ENCODE measurements at places on chromosomes 12 and 14. TPM values are rescaled to one million over a fixed set of nuclear protein-coding genes. Genes with fewer than 3 reads are reported as not detected.

DNA sequence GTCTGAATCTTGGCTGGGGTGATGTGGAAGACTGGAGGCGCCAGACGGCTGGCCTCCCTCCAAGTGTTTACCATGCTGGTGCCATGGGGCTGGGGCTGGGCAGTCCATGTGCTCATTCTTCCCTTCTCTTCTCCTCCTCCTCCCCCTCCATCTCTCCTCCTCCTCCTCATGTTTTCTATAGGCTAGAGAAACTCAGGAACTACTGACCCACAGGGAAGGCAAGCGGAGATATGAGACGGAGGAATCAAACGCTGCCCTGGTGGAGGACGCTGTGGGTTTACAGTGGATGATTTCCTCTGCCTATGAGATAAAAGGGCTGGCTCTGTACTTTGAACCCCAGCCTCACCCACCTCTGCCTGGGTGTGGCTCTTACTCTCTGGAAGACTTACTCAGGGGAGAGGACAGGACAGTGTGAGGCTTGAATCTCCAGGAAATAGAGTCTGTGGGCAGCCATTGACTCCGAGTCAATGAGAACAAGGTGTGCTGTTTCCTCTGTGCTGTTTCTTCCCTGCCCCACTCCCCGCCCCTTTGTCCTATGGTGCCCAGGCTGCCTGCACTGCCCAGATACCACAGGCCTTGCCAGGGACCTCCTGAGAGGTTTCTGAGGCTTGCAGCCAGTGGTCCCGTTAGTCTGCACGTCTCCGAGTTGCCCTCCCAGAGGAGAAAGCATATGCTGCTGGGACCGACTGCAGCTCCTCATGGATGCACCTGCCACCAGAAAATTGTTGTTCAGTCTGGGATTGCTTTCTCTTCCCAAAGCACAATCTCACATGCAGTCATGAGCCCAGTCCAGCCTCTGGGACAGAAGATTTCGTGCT is 132.6 kb upstream of the ARHGAP5 start:
- DNase-seq, result no peak

DNA sequence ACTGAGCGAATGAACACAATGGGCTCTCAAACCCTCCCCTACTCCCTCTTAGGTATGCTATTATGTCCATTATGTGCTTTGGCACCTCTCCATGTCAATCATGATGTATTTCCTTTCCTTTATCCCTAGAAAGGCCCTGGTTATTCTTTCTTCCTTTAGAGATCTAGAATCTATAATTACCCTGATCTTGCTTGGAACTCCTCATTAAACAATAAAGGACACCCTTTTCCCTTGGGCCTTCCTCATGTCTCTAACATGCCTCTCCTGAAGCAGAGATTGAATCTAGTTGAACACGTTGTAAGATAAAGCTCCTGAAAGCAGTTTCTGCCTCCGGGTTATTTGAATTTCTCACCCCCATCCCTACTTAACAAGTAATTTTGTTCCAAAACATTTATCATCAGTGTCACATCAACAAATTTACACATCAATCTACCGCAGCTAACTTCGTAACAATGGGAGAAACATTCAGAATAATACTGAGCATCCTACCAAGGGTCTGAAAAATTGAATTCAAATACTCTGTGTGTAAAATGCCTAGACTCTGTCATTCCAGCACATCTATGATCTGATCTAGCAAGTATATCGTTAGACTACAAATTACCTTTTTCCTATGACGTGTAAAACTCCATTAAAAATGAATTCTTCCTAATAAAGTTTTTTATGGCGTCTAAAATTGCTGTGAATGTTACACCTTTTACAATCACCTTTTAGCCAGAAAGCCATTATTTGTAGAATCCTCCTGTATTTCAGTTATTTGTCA is 5.4 kb downstream of the USP44 start:
- no peak for DNase-seq

DNA sequence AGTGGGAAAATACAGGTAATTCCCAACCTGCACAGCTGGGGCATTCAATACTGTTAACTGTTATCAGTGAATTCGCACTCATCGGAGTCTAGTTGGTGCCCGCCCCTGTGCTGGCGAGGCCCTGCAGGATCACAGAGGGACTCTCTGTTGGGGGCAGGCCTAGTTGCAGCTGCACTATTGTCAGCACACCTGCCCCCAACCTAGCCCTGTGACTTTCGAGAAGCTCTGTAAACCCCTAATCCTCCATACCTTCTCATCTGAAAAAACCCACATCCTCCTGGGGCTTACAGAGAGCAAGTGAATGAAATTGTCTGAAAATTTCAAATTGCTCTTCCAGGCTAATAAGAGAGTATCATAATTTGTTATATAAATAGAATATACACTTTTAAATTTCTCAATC is 132.2 kb upstream of the NUDT4 start:
- no peak for DNase-seq

The CISTR gene
- polyA plus RNA-seq, result not detected

DNA sequence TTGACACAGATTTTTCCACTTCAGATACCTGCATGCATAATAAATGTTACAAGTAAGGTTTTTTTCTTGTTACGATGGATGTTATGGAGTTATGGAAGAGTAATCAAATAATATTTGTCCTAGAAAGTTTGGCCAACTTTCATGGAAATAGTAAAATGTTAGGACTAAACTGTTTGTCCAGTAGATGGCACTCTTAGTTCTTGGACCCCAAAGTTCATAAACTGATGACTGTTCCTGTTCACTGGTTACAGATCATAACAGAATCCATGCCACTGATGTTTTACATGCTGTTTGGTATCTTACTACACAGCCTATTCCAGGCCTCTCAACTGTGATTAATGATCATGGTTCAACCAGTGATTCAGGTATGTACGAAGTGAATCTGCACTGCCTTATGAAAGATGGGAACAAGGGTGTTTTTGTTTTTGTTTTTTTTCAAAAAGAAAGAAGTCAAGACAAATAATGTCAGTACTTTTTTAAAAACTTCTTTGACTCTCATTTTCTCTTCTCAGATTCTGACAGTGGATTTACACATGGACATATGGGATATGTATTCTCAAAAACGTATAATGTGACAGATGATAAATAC is 48.8 kb upstream of the SLCO1C1 start:
- peak; percentile 60 for DNase-seq

- DNase-seq, result no peak
These were observed 314.2 kb upstream of the PRICKLE1 start for GRCh38 chr12:42903736-42904135.

DNA sequence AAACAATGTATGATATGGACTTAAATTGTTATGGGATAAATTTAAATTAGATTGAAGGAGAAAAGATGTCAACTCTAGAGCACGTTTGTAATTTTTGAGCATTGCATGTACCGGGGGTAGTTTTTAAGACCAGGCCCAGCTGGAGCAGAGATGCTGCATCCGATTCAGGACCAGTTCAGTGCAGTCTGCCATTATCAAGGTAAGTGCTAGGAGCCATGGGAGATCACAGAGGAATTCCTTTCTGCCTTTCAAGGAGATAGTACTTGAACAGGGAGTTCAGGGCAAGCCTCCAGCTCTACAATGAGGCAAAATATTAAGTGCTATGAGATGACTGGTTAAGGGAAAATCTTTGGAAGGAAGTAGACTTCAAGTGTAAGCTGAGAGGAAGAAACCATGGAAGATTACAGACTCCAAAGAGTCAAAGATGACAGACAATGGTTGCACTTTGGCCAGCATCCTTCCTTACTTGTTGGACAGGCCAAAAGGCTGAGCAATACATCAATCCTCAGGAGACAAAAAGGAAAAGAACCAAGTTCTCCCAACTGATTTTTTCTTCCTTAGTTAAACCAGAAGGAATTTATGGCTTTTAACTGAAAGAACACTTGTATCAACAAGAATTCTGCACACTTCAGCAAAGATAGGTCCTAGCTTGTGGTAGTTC is 113.2 kb upstream of the HIF1A start:
- no peak for DNase-seq

The TAS2R46 gene
- not detected for polyA plus RNA-seq

- no peak for DNase-seq
These were observed 8.8 kb upstream of the EVL start for GRCh38 chr14:100056431-100056830.

The PLEKHG7 gene
- polyA plus RNA-seq, result not detected

The ACOT6 gene
- polyA plus RNA-seq, result not detected

DNA sequence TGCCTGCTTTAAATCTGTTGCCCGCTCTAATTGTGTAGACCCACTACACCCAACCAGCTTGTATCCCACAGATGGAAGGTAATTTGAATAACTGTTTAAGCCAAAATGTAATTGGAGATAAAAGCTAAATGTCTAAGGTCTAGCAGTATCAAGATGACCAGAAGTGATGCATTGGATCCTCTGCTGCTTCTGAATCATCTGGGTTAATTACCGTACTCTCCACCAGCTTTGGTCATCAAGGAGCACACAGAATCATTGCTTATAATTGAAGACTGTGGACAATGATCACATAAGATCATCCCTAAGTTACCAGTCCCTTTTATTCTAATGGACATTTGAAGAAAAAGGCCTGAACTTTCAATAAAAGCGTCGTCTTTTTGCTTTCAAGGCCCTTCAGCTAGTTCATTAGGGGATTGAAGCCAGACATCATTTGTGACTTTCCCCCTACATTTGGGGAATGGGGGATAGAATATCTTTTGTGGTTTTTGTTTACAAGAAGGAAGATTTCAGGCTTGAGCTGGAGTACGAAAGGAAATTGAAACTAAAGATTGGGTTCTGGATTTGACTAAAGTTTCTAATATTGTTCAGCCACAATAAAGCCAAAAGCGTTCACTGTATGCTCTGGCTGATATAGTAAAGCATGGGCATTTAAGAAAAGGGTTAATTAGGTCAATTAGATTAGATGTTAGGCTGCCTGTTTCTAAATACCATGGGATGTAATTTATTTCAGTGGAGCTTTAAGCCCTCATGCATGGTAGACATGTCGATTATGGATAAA is 123.2 kb downstream of the CHST11 start:
- no peak for DNase-seq

DNA sequence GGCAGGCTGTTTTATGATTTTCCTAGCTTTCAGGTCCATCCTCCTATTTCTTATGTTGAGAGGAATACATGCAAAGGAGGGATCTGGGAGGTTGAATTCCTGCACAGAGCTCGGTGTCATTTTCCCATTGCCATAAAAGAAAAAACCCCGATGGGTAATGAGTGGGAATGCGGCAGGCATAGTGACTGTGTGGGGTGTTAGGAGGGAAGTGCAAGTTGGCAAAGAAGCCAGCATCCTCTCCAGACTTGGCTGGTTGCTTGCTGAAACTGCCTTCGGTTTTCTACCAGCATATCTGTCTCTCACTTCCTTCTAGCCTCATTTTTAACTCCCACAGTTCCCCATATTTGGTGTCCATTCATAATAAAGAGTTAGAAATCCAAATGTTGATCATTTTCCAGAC is 1046.1 kb downstream of the SLC6A15 start:
- DNase-seq, result no peak

The OVCH1 gene
- 0.05 TPM for polyA plus RNA-seq

GRCh38 chr12:68406134-68406576 is 74.0 kb upstream of the MDM1 start:
- DNase-seq, result peak; percentile 82

DNA sequence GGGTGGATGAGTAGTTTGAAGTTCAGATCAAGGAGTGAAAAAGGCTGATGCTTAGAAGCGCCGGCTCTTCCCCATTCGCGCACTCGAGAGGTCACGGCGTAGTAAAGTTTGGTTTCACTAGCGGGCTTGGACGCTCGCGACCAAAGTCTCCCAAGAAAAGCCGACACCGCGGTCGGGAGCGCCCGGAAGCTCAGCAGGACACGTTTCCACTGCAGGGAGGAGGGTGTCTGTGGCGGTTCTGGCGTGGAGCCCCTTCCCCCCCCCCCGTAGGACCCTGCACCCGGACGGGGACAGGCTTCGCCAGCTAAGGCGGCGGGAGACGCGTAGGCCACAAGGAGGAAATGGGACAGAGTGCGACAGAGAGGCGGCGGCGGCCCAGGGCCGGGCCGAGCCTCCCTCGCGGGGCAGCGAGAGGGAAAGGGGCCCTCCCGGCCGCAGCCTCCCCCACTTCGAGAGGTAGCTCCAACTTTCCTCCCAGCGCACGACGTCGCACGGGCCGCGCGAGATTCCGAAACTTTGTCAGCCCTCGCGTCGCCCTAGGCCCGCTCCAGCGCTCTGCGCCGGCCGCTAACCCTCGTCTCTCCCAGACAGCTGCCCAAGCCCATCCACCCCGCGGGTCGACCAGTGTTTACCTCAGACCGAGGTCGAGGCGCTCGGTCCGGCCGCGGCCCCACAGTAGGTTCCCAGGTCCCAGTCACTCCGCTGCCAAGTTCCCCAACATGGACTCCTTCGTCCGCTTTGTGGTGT is 480 bp downstream of the SCAF11 start:
- DNase-seq, result peak; percentile 47

DNA sequence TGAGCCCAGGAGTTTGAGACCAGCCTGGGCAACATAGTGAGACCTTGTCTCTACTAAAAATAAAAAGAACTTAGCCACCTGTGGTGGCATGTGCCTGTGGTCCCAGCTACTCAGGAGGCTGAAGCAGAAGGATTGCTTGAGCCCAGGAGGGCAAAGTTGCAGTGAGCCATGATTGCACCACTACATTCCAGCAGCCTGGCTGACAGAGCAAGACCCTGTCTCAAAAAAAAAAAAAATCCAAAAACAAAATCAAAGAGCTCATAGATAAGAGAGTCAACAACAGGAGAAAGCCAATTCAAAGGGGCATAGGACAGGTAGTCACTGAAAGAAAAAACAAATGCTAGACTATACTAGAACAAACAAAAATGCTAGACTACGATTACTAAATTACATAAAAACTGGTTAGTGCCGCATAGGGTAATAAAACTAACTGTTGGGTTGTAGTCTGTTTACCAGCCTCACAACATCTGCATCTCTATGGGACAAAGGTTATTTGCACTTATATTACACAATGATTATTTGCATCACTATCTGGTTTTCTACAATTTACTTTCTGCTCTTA is 16.6 kb upstream of the EEA1 start:
- no peak for DNase-seq

GRCh38 chr12:101581190-101581589 is 13.6 kb upstream of the MYBPC1 start:
- DNase-seq, result no peak

- no peak for DNase-seq
These were observed 26.8 kb downstream of the CORO1C start for GRCh38 chr12:108704527-108704926.

DNA sequence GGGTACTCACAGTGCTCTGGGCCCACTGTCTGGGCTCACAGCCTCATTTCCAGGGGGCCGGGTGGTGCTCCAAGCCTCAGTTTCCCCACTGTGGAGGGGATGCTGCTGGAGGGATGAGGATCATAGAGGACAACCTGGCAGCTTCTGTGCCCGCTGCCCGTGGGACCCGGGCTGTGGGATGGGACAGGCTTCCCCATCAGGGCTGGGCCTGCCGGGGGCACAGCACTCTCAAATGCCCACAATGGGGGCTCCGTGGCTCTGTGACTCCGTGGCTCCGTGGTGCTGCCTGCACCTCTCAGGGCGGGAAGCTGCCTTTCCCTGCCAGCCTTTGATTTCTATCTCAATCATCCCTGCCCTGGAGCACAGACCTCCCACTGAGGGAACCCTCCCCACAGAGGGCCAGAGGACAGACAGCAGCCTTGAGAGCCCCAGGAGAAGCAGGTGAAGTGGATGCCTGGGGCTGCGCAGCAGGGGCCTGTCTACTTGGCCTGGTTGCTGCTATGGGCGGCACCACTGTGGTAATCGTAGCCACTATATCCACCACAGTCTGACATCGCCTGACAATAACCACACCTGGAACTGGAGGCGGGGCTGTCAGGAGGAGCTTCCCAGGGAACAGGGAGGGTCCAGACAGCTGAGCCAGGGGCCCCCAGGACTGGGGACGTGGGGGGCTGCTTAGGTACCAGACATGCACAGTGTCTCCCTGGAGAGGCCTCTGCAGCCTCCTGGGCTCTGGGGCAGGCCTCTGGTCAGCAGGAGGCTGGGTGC is 375.9 kb downstream of the TMEM121 start:
- no peak for DNase-seq

- no peak for DNase-seq
These were observed 441.1 kb downstream of the PCNX1 start for GRCh38 chr14:71348394-71348793.

The INHBC gene
- 0.06 TPM for polyA plus RNA-seq

The VPS29 gene
- 116 TPM for polyA plus RNA-seq
